CD4-positive, alpha-beta T cell treated with Interleukin-2 at 100 ng/mL for 4 hours (primary cell): ENCODE measurements at places on chromosomes 12 and 14.

DNA sequence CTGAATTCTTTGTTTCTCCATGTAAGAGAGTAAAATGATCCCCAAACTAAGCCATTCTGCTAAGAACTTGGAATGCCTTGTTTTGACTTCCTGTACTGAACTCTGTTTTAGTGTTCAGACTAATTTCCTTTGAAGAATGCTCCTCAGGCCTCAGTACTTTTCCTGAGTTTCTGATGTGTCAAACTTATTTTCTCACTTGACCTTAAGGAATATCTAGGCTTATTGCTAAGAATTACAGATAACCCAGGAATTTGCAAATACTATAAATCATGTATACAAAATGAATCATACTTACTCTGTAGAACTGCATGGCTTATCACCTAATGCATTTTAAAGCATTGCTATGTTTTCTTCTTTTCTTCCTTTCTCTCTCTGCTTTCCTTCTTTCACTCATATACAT lies 93.1 kb upstream of the PKP2 start:
- no peak for DNase-seq

- no peak for DNase-seq
Observed at GRCh38 chr14:100409003-100409360, 85.8 kb downstream of the SLC25A47 start.

DNA sequence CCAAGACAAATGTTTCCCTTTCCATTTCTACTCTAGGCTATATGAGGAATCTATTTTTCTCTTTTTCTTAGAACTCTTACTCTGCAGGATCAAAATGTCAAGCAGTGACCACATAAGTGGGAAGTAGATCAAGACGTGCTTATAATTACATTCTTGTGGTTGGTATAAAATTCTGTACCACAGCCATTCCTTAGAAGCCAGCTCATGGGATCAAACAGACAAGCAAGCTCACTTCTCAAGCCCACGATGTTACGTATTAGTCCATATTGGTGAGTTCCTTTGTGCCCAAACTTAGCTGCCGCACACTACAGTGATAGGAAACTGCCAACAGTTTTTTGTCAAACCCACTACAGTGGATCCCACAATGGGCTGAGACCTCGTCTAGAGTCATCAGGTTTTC lies 53.4 kb downstream of the IFNG start:
- DNase-seq, result no peak

- no peak for DNase-seq
Observed at GRCh38 chr12:31631023-31631724, 28.3 kb upstream of the ETFBKMT start.

DNA sequence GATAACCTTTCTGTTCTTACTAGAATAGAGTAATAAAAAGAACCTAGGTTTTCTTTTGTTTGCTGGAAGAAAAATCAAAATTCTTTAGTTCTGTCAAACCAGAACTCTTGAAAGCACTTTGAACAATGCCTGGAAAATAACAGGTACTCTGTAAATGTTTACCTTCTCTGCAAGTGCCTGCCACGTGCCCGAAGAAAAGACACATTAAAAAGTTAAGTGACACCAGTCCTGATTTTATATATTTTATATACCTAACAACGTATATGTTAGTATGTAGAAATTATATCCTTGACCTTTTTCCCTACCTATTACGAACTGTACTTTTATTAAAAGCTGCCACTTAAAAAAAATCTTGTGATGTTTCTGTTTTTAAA lies 976 bp downstream of the THAP2 start:
- DNase-seq, result no peak
